Activated CD8-positive, alpha-beta memory T cell treated with anti-CD3 and anti-CD28 coated beads for 1 hour (primary cell): ENCODE measurements at places on chromosomes 12 and 14.

GRCh38 chr14:78543433-78543832, 373.3 kb downstream of the NRXN3 start:
- DNase-seq = no peak

DNA sequence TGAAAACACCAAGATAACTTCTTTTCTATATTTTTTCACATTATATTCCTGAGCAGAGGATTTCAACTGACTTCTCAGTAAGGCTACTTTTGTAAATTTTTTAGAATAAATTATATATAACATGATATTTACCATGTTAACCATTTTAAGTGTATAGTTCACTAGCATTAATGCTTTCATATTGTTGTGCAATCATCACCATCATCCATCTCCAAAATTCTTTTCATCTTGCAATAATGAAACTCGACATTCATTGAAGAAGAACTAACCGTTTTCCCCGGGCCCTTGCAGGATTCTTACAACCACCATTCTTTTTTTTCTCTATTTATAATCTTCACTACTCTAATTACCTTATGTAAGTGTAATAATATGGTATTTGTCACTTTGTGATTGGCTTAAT, 1036.1 kb downstream of the LRFN5 start:
- no peak for DNase-seq

DNA sequence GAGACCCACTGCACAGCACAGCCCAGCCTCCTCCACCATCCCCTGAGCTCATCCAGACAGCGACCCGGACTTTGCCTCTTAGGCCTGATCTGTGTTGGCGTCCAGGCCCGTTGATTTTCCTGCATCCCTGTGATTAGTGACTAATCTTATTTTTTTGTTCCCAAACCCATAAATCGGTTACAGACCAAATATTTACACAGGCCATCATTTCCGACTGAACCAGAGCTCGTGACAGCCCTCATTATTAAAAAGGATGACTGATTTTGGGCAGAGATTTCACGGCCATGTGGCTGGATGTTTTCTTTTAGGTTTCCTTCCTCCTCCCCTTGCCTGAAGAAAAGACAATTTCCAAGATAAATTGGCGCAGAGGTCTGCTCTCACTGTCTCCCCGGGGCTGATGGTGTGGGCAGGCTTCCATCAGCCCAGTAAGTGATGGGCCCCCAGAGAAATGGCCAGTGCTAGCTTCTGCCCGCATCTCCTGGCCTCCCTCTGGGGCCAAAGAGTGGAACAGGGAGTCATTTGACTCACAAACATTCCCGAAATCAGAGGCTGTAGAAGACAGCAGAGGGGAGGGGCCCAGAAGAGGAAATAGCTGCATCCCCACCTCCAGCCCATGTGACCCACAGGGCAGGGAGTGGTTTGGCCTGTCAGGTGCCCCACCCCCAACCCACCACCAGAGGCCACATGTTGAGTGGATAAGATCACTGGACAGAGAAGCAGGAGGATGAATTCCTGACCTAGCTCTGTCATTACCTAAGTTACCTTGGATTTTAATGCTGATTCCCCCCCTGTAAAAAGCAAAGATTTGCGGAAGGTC, 283.5 kb downstream of the KSR2 start:
- DNase-seq = no peak

GRCh38 chr12:123442774-123443173, 6.3 kb upstream of the RILPL2 start:
- DNase-seq = no peak

DNA sequence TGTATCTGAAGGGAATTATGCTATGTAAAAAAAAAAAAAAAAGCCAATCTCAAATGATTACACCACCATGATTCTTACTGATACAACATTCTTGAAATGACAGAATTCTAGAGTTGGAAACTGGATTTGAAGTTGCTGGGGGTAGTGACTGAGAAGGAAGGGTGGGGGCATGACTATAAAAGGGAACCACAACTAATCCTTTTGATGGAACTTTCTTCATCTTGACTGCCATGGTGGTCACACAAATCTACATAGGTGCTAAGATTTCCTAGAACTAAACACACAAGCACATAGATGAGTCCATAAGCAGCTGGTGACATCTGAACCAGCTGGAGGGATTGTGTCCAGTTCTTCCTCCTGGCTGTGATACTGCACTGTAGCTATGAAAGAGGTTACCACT, 51.4 kb downstream of the CLMN start:
- DNase-seq = no peak

DNA sequence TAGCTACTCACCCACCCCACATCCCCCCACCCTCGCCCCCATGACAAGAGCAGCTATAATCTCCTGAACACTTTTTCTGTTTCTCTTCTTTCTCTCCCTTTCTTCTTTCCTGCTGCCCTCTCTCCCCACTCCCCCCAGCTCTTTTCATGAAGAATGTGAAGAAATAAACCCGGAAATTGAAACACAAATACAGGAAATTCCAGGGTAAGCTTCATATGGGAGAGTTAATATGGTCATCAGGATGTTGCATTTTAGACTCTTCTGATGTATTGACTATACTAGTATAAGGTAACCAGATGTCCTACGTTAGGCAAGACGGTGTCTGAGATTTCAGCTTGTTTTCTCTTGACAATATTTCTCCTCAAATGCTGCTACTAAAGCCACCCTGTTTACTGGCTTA, 41.6 kb upstream of the LRIG3 start:
- DNase-seq = no peak

GRCh38 chr14:24315807-24316596, 4.7 kb downstream of the LTB4R start:
- DNase-seq = no peak

DNA sequence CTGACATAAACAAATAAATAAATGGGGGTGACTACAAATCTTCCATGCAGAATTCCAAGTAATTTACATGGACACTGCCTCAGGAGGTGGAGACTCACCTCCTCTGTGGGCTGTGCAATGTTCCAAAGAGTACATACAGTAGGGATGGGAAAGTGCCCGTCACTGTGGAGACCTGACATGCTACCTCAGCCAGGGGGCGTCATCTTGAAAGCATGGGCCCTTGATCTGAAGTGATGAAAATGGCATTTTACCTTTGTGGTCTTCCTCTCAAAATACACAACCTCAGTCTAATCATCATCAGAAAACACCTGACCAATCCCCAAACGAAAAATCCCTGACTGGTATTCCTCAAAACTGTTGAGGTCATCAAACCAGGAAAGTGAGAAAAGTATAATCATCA, 48.4 kb downstream of the ANAPC7 start:
- no peak for DNase-seq

- no peak for DNase-seq
Measured at GRCh38 chr12:89768586-89769482, 60.2 kb upstream of the ATP2B1 start.

GRCh38 chr12:72207079-72207478, 65.1 kb upstream of the TRHDE start:
- DNase-seq = no peak

DNA sequence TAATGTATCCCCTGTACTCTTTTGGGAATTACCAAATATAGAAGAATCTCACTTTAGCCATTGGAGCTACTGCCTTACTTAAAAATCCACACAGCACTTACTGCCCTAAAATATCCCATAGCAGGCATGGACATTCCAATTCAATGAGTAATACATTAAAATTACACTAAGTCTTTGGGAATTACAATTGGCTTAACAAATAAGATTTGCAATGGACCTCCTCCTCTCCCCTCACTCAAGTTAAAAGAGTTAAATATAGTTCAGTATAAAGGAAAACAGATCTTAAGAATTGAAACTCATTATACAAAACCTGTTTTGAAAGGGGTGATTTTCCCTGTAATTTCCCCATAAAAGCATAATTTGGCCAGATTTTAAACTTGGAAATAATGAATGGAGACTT, 477.1 kb downstream of the SLC16A7 start:
- DNase-seq = no peak

DNA sequence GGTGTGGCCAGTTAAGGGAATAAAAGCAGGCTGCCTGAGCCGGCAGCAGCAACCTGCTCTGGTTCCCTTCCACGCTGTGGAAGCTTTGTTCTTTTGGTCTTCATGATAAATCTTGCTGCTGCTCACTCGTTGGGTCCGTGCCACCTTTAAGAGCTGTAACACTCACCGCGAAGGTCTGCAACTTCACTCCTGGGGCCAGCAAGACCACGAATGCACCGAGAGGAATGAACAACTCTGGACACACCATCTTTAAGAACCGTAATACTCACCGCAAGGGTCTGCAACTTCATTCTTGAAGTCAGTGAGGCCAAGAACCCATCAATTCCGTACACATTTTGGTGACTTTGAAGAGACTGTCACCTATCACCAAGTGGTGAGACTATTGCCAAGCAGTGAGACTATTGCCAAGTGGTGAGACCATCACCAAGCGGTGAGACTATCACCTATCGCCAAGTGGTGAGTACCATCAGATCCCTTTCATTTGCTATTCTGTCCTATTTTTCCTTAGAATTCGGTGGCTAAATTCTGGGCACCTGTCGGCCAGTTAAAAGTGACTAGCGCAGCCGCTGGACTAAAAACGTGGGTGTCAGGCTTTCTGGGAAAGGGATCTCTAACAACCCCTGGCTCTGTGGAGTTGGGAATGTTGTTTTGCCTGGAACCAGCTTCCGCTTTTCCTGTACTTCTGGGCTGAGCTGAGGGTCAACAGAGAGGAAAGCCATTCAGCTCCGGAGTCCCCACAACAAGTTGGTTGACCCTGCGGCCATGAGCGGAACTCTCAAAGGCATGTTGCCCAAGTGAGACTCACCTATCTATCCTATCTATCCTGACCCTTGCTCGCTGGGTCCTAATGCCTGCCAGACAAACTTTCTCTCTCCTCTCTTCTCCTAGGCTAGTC, at the start of gene DHRS2:
DHRS2 (plus strand) TSS at position 48 of the 895 bp plus-strand sequence. CDS start 2,501 bp downstream, outside the sequence.
- DNase-seq = no peak

DNA sequence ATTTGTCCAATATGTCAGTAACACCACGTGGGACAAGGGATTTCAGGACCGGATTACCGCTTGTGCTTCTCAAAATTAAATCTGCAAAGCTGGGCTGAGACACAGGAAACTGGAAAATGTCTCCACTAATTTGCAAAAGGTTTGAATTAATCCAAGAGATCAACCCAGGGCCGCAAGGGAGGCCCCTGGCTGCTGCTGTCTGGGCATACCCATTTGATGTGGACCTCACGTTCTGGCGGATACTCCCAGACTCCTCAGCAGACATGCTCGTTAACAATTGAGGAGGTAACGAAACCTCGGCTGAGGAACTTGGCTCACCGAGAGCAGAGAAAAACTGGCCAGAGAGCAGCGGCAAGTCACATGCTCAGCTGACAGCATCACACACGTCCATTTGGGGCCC, 180.6 kb downstream of the SLC15A4 start:
- DNase-seq = no peak

GRCh38 chr14:51616724-51617409, 34.8 kb upstream of the FRMD6 start:
- DNase-seq = no peak

- DNase-seq = no peak
Measured at GRCh38 chr14:73809391-73809790, 42.2 kb upstream of the PTGR2 start.

- DNase-seq = no peak
Measured at GRCh38 chr12:87929346-87929745, 99.9 kb downstream of the C12orf50 start.
